ENCODE measurements at places on chromosomes 11 and 22.

- DNase-seq = no peak
Measured at GRCh38 chr11:11084337-11084736, 226.5 kb upstream of the ZBED5 start.

GRCh38 chr11:96257036-96257435 lies 86.0 kb downstream of the MAML2 start:
- DNase-seq = no peak

GRCh38 chr11:30432178-30432577 lies 109.3 kb downstream of the ARL14EP start:
- no peak for DNase-seq

- DNase-seq = peak; percentile 64
Measured at GRCh38 chr11:124070915-124071622, 29.9 kb upstream of the OR10G7 start.

DNA sequence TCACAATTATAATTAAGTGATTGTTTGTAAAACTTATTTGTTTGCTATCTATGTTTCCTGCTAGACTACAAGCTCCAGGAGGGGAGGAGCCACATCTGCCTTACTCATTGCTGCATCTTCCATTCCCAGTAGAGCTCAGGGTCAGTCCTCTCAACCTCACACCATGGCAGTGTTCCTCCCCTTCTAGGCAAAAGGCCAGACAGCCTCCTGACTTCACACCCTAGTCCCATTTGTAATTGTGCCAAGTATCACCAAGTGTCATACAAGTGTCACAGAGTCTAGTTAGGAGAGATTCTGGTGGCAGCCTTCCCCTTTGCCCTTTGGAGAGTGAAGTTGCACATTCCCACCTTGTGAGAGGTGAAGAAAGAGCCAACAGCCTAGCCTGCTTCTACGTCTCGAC lies 490.4 kb downstream of the INSC start:
- DNase-seq = no peak

Data from AML-193 (cell line).